ENCODE measurements at places on chromosomes 7 and 10. TPM values are rescaled to one million over a fixed set of nuclear protein-coding genes. Genes with fewer than 3 reads are reported as not detected.

Gene SHH
- 0.03 TPM for total RNA-seq

Gene AKR1C2
- total RNA-seq, result 1.8 TPM

Gene RET
- total RNA-seq, result 2.7 TPM

- no peaks in the 10 kb centered on the region for H3K4me1 ChIP-seq
- no peaks in the 10 kb centered on the region for H3K27me3 ChIP-seq
- H3K4me3 ChIP-seq, result no peak overlapping the region
- no peak overlapping the region for H3K27ac ChIP-seq
- no peak for DNase-seq
Measured at GRCh38 chr10:70742537-70743429, 42.4 kb downstream of the TBATA start.

DNA sequence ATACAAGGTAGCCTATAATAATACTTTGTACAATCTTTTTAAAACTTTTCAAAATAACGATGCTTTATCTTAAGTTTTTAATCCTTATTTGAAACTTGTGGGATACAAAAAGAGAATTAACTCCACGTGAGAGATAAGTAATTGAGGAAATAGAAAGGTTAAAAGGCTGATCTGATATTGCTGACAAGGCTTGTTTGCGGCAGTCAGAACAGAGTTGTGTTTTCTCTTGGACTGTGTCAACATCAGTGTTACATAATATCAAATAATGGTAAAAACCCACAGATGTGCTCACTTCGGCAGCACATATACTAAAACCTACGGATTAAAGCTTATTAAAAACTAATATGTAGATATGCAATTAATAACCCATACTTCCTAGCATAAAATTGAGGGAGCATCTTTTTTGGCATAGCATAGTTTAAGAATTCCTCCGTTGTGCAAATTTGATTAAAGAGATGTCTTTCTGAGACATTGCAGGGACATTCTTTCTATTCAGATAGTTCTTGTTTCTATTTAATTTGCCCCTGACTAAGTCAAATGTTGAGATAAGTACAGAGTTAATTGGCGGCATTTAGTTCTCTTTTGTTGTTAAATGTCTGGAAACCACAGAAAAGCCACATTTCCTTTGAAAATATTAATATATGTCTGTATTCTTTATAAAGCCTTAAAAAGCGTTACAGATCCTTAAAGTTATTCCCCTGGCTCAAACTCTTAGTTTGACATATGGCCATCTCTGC is 63.3 kb downstream of the FAM185A start:
- no peak overlapping the region for H3K4me3 ChIP-seq
- H3K36me3 ChIP-seq, result no peaks in the 10 kb centered on the region
- H3K4me1 ChIP-seq, result no peaks in the 10 kb centered on the region
- DNase-seq, result no peak
- no peaks in the 10 kb centered on the region for H3K27me3 ChIP-seq

- H3K27ac ChIP-seq, result no peak overlapping the region
- no peaks in the 10 kb centered on the region for H3K4me1 ChIP-seq
- H3K4me3 ChIP-seq, result no peak overlapping the region
Measured at GRCh38 chr10:113746217-113746957, 5.1 kb upstream of the PLEKHS1 start.

DNA sequence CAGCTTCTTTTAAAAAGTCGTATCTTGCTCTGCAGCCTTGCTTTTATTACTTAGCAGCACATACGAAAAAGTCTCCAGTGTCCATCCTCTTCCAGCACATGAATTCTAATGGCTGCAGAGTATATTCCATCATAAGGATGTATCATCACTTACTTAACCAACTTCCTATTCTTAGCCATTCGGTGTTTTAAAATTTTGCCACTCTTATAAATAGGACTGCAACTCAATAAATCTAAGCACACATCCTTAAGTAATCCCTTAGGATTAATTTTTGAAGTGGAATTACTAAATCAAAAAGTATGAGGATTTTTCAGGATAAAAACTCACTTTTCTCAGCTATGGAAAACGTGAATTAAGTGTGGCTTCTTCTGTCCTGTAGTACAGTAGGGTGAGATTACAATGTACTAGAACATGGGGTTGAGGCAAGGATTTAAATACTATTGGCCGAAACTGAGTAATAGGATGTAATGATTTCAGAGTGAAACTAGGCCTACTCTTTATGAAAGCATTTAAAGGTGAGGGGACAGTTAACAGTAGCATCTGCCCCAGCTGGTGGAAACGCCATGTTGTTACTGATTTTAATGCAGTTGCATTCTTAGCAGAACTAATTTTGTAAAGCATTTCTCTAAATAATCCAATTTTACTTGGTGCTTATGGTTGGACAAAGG is 1035.5 kb downstream of the LRMDA start:
- DNase-seq, result no peak
- no peak overlapping the region for H3K27ac ChIP-seq
- H3K4me3 ChIP-seq, result no peak overlapping the region
- no peaks in the 10 kb centered on the region for H3K36me3 ChIP-seq
- H3K4me1 ChIP-seq, result no peaks in the 10 kb centered on the region

DNA sequence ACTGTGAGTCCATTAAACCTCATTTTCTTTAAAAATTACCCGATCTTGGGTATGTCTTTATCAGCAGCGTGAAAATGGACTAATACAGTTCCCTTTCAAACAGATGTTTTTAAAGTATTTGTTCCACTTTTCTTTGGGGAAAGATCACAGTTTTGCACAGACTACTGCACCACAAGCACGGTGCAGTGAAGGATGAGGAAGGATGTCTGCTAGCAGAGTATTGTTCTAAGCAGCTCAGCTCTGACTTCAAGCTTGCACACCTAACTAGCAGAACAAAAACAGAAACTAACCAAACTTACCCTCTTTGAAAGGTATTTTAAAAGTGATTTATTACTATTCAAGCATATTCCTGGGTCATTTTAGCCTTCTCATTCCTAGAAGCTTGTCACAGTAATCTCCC is 20.0 kb downstream of the THNSL1 start:
- no peaks in the 10 kb centered on the region for H3K27me3 ChIP-seq
- H3K36me3 ChIP-seq, result no peaks in the 10 kb centered on the region
- no peak overlapping the region for H3K4me3 ChIP-seq
- peaks cover 10% of the 10 kb centered on the region for H3K4me1 ChIP-seq
- H3K27ac ChIP-seq, result no peak overlapping the region

GRCh38 chr7:14687777-14688176 is 214.8 kb downstream of the DGKB start:
- DNase-seq, result no peak
- no peak overlapping the region for H3K27ac ChIP-seq
- no peaks in the 10 kb centered on the region for H3K36me3 ChIP-seq
- H3K4me3 ChIP-seq, result no peak overlapping the region

DNA sequence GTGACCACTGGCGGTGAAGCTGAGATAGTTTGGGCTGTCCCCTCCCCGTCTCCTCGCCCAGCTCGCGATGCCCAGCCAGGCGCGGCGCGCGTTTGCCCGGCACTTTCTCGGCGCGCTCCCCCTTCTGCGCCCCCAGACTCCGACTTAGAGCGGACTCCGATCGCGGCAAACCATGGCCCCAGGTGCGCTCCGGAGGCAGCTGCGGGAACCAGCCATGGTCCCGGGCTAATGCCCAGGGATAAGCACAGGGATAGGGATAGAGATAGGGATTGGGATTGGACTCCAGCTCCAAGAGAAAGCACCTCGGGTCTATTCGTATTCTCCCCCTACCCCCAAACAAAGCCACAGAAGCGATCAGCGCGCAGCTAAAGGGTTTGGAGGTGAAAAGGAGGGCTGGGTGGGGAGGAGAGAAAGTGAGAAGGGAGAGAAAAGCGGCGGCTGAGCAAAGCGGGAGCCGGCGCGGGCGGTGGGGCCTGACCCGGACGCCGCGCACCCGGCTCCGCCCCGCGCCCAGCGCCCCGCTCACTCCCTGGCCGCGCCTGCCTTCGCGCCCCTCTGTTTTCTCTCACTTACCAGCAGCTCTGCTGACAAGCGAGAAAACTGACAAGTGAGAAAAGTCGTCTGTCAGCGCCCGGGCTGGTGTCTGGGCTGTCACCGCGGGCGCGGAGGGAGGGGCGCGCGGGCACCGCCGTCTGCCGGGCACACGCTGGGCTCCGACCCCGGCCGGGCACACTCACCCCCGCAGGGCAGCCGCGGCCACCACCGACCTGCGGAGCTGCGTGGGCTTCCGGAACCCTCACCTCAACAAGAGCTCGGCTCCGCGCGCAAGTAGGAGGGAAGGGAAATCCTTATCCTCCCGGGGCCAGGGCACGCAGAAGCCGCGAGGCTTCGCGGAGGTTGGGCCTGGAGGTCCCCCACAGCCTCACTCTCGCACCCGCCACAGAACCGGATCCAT is at the start of gene PDE1C:
Gene PDE1C (minus strand): TSS at position 2 of the 955 bp plus-strand sequence.
- H3K4me1 ChIP-seq, result no peaks in the 10 kb centered on the region
- no peak within 1 kb of the TSS for H3K27ac ChIP-seq
- H3K4me3 ChIP-seq, result peak within 1 kb of the TSS; percentile 80
- H3K36me3 ChIP-seq, result no peaks in the 10 kb centered on the region

DNA sequence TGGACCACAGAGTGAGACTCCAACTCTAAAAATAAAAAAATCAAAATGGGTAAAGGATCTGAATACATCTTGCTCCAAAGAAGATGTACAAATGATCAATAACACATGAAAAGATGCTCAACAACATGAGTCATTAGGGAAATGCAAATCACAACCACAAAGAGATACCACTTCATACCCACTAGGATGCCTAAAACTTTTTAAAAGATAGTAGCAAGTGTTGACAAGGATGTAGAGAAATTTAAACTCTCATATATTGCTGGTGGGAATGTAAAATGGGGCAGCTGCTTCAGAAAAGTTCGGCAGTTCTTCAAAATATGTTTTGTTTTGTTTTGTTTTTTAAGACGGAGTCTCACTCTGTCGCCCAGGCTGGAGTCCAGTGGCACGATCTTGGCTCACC is 45.7 kb upstream of the GTF2IRD1 start:
- H3K4me1 ChIP-seq, result no peaks in the 10 kb centered on the region
- DNase-seq, result no peak
- H3K4me3 ChIP-seq, result no peak overlapping the region

DNA sequence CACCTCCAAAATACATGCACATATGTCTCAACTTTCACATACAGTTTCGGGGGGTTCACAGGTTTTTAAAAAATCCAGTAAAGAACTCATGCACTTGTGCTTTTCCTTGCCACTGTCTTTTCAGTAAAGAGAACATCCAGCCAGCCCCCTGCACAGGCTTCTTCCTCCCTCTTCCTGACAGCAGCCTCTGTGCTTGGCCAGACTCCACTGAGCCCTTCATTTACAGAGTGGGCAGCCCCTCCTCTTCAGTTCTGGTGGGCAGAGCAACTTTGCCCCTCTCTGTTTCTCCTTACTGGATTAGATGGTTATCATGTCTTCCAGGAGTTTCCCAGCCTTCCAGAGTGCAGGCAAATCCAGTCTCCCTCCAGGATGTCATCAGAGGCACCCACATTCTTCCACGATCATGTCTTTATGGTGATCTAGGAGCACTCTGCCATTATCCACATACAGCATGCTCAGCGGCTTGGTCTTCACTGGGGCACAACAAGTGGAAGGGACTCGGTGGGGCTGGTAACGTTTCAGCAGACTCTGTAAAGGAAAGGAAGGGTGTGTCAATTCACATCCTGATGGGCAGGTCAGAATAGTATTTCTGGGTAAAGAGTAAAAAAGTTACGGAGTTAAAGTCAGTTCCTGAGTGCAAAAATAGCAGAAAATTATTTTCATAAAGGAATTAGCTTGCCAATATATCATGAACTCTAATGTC is 8.8 kb downstream of the NODAL start:
- H3K4me1 ChIP-seq, result peaks cover 6% of the 10 kb centered on the region
- H3K27me3 ChIP-seq, result peaks cover 6% of the 10 kb centered on the region
- H3K27ac ChIP-seq, result no peak overlapping the region
- no peak overlapping the region for H3K4me3 ChIP-seq
- H3K36me3 ChIP-seq, result no peaks in the 10 kb centered on the region

DNA sequence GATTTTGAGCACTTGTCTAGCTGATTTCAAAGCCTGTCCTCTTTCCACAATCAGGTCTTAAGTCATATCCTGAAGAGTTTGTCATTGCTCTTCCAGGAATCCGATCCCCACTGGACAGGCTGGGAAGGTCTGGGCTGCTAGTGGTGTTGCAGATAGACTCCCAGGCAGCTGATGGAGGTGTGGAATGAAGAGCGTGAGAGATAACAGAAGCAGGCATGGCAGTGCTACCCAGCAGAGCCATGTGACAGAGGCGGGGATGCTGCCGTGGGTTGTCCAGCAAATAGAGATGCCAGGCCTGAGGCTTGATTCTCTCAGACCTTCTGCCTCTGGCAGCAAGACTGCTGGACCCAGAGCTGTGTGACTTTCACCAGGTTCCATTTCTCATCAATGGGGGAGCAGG is 116.5 kb upstream of the EEPD1 start:
- H3K36me3 ChIP-seq, result no peaks in the 10 kb centered on the region
- peaks cover 9% of the 10 kb centered on the region for H3K4me1 ChIP-seq
- H3K27me3 ChIP-seq, result no peaks in the 10 kb centered on the region
- no peak overlapping the region for H3K27ac ChIP-seq
- H3K4me3 ChIP-seq, result no peak overlapping the region

DNA sequence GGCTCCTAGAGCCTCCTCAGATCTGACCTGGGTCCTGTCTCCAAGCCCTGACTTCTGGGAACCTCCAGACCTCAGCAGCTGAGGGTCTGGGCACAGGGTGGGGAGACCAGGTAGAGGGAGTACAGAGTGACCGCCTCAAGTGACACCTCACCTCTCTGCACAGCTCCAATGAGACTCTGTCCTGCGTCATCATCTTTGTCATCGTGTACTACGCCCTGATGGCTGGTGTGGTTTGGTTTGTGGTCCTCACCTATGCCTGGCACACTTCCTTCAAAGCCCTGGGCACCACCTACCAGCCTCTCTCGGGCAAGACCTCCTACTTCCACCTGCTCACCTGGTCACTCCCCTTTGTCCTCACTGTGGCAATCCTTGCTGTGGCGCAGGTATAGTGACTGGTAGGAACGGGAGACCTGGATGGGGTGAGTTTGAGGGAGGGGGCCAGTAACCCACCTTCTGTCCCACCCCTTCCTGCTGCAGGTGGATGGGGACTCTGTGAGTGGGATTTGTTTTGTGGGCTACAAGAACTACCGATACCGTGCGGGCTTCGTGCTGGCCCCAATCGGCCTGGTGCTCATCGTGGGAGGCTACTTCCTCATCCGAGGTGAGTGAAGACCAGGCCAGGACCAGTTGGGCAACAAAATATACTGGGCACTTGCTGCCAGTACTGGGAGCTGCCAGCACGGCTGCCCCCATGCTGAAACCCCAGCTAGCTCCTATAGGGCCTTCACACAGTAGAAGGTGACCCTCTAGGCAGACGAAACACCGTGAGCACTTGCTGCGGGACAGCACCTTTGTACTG is 17.8 kb downstream of the SMO start:
- no peak overlapping the region for H3K27ac ChIP-seq
- no peak for DNase-seq
- H3K27me3 ChIP-seq, result no peaks in the 10 kb centered on the region

- H3K27ac ChIP-seq, result no peak overlapping the region
- no peaks in the 10 kb centered on the region for H3K27me3 ChIP-seq
- H3K4me3 ChIP-seq, result no peak overlapping the region
- no peak for DNase-seq
- H3K36me3 ChIP-seq, result no peaks in the 10 kb centered on the region
- no peaks in the 10 kb centered on the region for H3K4me1 ChIP-seq
Measured at GRCh38 chr10:128365156-128365725, 239.0 kb upstream of the MKI67 start.

DNA sequence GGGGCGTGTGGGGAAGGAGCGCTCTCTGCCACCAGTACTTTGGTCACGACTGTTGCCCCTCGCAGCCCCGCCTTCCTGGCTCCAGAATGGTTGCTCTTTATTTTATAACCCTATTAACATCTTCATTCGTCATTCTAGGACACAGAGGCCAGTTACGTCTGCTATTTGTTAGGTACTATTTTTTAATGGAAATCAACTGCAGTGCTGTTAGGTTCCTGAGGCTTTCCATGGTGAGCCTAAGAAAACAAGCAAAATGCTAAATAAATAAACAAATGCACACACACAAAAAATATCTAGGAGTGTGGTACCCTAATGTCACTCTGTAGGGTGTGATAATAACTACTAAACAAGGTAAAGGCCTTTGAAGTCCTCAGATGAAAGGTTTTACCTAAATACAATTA is 71.1 kb downstream of the SLC37A3 start:
- H3K4me3 ChIP-seq, result no peak overlapping the region
- no peaks in the 10 kb centered on the region for H3K36me3 ChIP-seq
- H3K27ac ChIP-seq, result no peak overlapping the region
